ENCODE measurements at places on chromosomes 11 and 22.
A peak's percentile ranks its signal among the peaks of the same experiment; 100 is the strongest.

GRCh38 chr11:117837791-117838190 is 13.2 kb upstream of the FXYD2 start:
- no peak for DNase-seq

DNA sequence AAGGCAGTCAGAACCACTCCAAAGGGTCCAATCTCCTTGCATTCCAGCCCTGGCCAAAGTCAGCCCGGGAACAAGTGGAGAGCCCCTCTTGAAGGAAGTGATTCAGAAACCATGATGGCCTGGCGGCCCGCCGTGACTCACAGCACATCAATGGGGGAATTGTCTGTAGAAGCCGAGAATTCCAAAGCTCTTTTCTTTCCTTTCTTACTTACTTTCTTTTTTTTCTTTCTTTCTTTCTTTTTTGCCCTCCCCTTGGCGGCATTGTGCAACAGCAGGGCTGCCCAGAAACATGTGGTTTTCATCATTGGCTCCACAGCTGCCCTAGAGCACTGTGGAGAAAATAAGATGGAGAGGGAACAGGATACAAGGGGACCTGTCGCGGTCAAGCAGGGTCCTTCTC is 140.2 kb upstream of the TIMP3 start:
- DNase-seq, result peak; percentile 96

GRCh38 chr11:27084518-27084917 is 43.9 kb downstream of the BBOX1 start:
- DNase-seq, result no peak

GRCh38 chr11:76318744-76319384 is 62.1 kb downstream of the THAP12 start:
- DNase-seq, result peak; percentile 76

DNA sequence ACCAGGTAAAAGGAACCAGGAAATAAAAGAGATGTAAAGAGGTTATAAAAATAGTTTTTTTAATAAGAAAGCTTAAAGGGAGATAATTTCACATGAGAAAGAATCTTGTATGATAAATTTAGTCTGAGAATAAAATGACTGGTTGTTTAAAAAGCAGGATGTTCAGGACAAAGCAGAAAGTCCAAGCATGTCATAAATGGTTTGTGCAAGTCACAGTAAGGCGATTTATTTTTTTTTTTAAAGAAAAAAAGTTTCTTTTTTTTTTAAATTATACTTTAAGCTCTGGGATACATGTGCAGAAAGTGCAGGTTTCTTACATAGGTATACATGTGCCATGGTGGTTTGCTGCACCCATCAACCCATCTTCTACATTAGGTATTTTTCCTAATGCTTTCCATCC is 30.8 kb downstream of the GLYATL2 start:
- DNase-seq, result peak; percentile 19

DNA sequence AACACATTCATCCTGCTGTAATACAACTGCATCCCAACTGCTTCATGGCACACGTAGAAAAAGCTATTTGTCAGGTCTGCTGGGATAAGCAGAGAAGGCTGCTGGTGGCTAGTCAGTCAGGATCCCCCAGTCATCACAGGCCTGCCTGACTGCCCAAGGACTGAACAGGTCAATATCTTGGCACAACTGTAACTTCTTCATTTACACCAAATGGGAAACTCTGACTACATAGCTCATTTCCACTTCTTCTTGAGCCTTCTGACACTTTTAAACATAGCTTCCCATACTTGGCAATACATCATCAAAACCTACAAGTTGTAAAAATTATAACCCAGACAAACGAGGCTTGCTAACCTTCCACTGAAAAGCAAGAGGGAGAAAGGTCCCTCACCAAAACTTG is 2.8 kb downstream of the TMEM9B start:
- DNase-seq, result no peak

GRCh38 chr11:24635588-24636290 is 138.9 kb downstream of the LUZP2 start:
- peak; percentile 74 for DNase-seq

- no peak for DNase-seq
Measured at GRCh38 chr22:19619144-19620009, 94.9 kb upstream of the SEPTIN5 start.

DNA sequence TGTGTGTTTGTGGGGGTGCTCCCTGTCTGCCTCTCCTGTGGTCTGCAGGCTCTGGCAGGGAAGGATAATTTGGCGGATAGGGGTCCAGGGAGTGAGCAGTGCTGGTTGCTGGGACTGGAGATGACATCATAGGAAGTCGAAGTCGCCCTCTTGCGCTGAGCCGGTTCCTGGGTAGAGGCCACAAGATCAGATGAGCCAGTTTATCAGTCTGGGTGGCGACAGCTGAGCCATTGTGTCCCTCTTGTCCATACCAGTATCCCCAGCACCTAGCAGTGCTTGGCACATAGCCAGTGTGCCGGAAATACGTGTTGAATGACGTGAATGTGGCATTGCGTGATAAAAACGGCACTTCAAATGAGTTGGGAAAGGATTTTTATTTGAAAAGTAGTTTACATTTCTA is 9.8 kb downstream of the APOL5 start:
- DNase-seq, result no peak

DNA sequence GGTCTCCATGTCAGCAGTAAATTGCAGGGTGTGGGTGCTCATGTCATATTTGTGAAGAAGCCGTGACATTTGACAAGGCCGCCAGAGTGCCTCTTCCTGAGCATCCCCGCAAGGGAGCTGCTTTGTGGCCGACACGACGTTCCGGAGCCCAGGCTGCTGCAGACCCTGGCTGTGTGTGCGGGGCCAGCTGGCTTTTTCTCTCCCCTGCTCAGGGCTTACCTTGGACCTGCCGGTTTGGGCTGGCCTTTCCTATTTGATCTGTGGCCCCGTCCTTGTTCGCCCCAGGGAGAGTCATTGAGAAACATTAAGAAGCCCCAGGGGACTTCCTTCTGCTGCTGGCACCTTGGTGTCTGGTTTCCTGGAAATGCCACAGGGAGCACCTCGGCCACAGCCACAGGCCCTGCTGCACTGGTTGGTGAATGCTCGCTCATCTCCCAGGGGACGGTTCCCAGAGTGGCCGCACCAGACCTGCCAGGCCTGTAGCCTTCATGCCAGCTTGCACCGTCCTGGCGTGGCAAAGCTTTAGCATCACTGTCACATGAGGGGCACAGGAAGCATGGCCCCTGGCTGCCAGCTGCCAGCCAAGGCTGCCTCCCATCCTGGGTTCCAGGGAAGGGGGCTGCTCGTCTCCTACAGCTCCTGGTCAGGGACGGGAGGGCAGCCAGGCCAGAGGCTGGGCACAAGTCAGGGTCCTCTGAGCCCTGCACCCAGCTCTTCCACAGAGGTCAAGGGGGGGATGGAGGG is 5.4 kb downstream of the GRK2 start:
- no peak for DNase-seq

GRCh38 chr11:96257972-96258934 is 84.7 kb downstream of the MAML2 start:
- peak; percentile 63 for DNase-seq

DNA sequence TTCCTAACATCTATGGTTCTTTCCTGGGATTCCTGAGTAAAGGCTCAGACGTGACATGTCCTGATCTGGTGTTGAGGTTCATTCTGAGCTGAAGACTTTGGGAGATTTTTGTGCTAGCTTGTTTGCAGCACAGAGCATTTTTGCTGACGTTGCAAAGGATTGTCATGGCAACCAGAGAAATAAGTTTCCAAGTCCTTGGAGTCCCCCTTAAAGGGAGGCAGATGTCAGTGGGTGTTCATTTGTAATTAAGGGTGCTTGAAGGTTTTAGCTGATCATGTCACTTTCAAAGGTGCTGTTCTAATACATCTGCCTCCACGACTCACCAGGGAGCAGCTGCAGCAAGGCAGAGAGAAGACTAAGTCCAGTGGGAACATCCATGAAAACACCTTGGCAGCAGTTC is 5.4 kb upstream of the SYN3 start:
- no peak for DNase-seq

DNA sequence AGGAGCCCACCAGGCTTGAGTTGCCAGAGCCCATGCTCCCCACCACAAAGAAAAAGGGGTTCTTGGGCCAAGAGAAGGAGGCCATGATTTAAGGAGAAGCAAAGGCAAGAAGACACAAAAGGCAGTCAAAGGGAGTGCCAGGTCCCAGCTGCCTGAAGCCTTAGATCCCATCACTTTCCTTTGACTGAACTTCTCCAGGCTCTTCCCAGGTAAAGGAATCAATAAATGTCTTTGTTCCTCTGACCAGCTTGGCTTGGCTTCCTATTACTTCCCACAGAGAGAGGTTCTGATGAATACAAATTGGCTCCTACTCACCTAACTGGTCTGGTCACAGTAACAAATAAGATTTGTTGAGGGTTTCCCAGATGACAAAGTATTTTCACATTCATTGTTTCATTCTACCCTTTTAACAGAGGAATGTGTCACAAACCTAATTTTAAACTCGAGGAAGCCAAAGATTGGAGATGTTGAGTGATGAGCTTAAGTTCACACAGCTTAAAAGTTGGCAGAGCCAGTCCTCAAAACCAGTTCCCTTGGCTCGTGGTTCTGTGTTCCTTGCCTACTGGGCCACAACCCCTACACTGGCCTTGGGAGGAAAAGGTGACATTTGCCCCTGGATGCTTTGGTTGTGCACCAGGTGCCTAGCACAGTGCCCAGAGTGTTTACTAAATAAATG is 96.4 kb upstream of the SESN3 start:
- DNase-seq, result no peak

DNA sequence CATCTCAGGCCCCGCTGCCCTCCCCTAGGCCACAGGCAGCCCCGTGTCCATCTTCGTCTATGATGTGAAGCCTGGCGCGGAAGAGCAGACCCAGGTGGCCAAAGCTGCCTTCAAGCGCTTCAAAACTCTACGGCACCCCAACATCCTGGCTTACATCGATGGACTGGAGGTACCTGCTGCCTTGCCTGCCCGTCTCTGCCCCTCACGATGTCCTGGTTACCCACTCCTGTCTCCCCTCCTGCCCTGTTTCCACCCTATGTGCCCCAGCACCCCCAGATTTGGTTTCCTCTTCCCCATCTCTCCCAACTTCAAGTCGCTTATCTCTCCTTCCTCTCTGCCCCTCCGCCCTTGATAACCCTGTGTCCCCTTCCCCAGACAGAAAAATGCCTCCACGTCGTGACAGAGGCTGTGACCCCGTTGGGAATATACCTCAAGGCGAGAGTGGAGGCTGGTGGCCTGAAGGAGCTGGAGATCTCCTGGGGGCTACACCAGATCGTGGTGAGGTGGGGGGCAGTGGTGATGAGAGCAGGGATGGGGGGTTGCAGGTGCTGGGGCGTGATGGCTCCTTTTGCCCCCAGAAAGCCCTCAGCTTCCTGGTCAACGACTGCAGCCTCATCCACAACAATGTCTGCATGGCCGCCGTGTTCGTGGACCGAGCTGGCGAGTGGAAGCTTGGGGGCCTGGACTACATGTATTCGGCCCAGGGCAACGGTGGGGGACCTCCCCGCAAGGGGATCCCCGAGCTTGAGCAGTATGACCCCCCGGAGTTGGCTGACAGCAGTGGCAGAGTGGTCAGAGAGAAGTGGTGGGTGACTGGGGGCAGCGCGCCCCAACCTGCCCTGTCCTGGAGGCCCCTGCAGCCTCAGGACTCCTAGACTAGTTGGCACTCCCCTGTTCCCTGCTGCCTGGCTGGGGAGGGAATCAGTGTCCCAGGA is 930 bp downstream of the SCYL1 start:
- no peak for DNase-seq

GRCh38 chr22:43616645-43617044 is 195.5 kb downstream of the EFCAB6 start:
- DNase-seq, result no peak

GRCh38 chr22:35020517-35020916 is 45.4 kb upstream of the ISX start:
- DNase-seq, result no peak

- DNase-seq, result no peak
Measured at GRCh38 chr11:2531987-2532703, 87.3 kb downstream of the KCNQ1 start.

GRCh38 chr11:92128026-92128425 is 96.6 kb upstream of the FAT3 start:
- DNase-seq, result no peak

Data from ELR (cell line).